ENCODE measurements at places on chromosomes 16 and 17.

- no peak for DNase-seq
Observed at GRCh38 chr16:10968498-10968897, 24.1 kb downstream of the CLEC16A start.

DNA sequence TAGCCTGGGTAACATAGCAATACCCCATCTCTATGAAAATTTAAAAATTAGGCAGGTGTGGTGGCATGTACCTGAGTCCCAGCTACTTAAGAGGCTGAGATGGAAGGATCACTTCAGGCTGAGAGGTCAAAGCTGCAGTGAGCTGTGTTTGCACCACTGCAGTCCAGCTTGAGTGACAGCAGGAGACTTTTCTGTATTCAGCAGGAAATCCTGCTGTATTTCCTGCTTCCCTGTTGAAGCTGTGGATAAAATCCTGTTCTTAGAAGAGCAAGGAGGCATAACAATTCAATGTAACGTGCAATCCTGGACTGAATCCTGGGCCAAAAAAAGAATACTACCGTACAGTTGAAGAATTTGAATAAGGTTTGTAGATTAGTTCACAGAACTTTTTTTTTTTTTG lies 62.2 kb downstream of the FBXL20 start:
- DNase-seq, result no peak

DNA sequence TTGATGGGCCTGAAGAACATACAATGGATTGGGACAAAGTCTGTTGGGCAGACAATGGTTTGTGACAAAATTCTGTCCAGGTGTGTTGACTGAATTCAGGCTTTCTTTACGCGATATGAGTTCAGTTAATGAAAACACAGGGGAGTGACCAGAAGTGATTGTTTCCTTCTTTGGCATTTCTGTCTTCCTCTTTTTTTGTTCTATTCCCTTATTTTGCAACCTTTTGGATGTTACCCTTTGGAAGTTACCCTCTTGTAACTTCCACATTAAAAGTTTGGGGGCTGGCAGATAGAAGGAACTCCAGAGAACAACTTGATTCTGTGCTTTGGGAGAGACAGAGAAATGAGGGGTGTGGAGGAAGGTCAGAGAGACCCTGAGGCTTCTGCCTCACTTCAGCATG lies 126.7 kb downstream of the PITPNC1 start:
- no peak for DNase-seq

GRCh38 chr16:29909391-29909790 lies 9.1 kb downstream of the ASPHD1 start:
- no peak for DNase-seq

DNA sequence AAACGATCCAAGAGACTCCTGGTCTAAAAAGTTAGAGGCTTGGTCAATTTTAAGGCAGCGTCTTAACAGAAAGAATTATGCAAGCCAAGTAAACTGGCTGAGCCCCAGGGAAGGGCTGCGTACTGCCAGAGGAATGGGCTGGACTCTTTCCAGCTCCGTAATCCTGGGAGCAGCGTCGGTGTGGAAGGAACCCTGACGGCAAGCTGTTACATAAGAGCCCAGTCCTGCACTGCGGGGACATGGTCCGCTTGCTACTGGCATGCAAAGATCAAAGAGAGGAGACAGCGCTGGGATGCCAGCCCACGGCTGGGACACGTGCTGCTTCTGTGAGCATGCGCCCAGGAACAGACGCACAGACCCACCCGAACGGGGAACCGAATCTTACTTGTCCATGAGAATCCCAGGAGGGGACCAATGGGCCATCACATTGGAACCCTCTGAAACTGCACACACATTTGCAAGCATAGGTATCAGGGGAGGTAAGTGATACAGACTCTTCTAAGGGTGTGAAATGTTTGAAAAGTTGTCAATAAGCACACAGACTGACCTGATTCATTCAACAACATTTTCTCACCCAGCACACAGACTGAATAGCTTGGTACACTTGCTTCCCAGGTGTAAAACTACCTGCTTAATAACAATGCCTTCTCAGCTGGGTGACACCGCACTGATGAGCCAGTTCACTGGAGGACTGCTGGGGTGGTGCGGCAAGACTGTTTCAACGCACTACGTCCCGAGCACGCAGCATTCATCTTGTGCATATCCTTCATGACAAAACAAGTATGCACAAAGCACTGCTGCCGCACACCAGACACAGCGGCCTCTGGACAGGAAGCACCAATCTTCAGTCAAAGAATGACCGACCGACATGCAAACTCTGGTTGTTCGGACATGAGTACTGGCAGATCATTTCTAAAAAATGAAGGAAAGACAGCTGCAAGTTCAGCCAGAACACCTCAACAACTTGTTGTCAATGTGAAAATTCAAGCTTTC lies 94.9 kb downstream of the ANKRD11 start:
- DNase-seq, result peak; percentile 99

- DNase-seq, result no peak
Observed at GRCh38 chr16:48137822-48138221, 18.0 kb downstream of the ABCC12 start.

GRCh38 chr17:10492004-10492403 lies 22.6 kb upstream of the MYH4 start:
- no peak for DNase-seq

- DNase-seq, result peak; percentile 75
Observed at GRCh38 chr17:35713069-35713728, 18.2 kb upstream of the RASL10B start.

GRCh38 chr17:68509141-68510057 lies 2.8 kb upstream of the PRKAR1A start:
- no peak for DNase-seq

DNA sequence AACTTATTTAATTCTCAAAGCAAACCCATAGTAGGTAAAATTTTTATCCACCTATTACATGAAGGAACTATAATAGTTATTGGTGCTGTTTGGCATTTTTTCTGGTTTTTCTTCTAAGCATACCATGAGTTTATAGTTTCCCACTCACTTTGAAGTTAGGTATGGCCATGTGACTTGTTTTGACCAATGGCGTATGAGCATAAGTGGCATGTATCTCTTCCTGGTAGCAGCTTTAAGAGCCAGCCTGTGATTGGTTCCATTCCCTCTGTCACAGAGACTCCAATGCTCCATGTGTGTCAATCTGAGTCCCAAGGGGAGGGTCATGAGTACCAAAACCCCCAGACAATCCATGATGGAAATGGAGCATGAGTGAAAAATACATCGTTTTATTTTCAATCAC lies 282.9 kb upstream of the N4BP1 start:
- no peak for DNase-seq

GRCh38 chr16:85391175-85391707 lies 221.9 kb upstream of the GSE1 start:
- DNase-seq, result no peak

- DNase-seq, result no peak
Observed at GRCh38 chr16:17275076-17276009, 195.4 kb downstream of the XYLT1 start.

DNA sequence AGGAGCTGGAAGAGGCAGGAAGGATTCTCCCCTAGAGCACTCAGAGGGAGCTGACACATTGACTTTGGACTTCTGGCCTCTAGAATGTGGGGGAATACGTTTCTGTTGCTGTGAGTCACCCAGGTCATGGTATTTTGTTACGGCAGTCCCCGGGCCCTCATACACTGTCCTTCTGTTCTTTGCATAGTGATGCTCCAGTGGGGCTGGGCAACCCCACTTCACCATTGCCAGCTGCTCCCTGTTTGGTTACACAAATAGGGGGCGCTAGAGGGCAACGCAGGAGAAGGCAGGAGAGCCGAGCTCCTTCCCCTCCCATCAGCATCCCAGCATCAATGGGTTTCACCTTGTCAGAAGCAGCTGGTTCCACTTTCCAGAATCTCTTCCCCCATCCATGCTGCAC lies 257.7 kb upstream of the FOXF1 start:
- DNase-seq, result peak; percentile 15

DNA sequence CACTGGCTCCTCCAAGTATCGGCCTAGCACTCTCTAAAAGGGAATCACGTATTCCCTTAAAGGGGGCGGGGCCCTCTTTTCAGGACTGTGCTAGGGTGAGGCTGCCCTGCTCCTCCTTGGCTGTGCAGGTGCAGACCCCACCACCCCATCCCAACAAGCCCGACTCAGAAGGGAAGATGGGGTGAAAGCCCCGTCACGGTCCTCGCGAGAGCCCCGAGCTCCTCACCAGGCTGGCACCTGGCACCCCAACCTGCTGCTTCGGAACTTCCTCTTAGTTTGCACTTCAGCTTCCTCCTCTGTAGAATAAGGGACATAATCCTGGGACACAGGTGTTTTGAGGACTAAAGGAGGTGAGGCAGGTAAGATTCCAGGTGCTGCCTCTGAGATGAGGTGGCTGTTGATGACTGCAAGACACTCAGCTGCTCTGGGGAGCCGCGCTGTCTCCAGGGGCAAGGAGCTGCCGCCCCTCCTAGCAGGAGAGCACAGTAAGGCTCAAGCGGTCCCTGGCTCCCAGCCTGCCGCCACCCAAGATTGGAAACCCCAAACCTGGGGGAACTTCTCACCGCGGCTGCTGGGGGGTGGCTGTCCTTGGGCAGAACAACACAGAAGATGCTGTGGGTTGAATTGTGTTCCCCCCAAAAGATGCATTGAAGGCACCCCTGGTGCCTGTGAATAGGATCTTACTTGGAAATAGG lies 88.8 kb downstream of the MGAT5B start:
- DNase-seq, result no peak

DNA sequence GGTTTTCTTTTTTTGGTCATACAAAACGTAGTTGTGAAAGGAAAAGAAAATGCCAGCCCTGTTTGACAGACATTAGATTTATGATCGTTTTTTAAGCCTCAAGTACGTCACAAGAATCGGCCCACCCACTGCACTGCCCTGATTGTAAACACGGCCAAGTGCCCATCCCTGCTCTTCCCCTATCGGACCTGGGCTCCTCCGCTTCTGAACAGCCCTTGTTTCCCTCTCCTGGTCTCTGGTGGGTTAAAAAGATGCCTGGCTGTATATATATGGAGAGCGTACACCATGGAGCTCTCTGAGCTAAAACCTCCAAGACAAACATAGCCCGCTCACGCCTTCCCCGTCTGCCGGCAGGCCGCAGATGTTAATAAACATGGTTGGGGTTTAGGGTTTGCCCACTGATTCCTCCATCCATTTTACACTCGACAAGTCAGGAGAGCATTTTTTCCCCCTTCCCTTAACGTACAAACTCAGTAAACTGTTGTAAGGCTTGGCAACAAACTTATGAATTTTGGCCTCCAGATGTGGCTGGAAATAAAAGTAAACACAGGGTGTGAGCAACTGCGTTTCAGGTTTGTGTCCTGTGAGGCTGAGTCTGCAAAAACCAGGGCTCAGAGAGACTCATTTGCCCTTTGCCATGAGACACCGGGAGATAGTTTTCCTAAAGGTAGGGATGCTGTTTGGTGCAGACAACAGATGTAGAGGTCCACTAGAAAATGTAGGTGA lies 325.9 kb downstream of the SOX9 start:
- DNase-seq, result no peak

DNA sequence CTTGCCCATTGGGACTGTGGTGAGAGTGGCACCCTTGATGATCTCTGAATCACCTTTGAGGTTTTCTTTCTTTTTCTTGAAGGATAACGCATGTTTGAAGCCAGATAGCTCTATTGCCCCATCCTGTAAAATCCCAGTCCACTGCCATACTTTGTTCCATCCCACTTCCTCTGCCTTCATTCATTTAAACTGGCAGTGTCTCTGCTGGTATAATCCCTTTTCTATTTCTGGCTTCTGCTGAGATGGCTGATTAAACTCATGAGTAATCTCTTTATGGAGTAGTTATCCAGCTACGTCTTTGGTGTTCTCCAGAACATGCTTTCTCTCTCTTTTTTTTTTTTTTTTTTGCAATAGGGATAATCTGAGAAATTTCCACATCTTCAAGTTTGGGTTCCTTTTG lies 656.5 kb upstream of the SALL1 start:
- peak; percentile 5 for DNase-seq

- DNase-seq, result no peak
Observed at GRCh38 chr17:36546418-36547093, 1.8 kb downstream of the GGNBP2 start.

GRCh38 chr16:29844575-29845331 lies 18.3 kb downstream of the CDIPT start:
- no peak for DNase-seq

- DNase-seq, result no peak
Observed at GRCh38 chr17:14225254-14225980, 11.2 kb downstream of the CDRT15 start.

All from AG08395 (cell line).